ENCODE measurements at places on chromosomes 7 and 10.

DNA sequence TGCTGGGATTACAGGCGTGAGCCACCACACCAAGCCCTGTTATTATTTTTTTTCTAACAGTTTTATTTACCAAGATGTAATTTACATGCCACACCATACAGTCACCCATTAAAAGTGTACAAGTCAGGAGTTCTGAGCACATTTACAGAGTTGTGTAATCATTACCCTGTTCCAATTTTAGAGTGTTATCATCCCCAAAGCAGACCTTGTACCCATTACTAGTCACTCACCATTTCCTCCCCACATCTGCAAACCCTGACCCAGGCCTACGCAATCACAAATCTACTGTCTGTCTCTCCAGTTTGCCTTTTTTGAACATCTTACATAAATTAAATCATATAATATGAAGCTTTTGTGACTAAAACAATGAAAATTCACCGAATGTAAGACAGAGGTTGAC, 402.9 kb upstream of the FOXK1 start:
- H3K27me3 ChIP-seq, result peaks cover 3% of the 10 kb centered on the region
- no peak overlapping the region for H3K27ac ChIP-seq
- H3K36me3 ChIP-seq, result no peaks in the 10 kb centered on the region
- DNase-seq, result no peak

DNA sequence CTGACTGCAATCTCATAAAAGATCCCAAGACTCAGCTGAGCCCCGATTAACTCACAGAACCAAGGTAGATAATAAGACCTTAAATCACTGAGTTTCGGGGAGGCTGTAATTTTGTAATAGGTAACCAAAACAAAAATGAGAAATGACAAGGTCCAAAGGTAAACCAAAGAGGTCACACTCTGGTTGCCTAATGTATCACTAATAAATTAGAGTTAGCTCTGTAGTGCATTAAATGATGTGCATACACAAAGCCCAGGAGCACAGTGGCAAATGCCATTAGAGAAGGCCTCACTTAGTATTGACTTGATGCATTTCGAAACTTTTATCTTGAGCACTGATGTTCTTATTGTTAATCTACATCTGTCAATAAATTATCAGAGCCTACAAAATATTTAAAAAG, 237.7 kb upstream of the CCDC6 start:
- DNase-seq, result no peak
- H3K36me3 ChIP-seq, result no peaks in the 10 kb centered on the region
- no peaks in the 10 kb centered on the region for H3K27me3 ChIP-seq
- no peak overlapping the region for H3K27ac ChIP-seq

- H3K4me1 ChIP-seq, result no peaks in the 10 kb centered on the region
- no peaks in the 10 kb centered on the region for H3K27me3 ChIP-seq
- H3K27ac ChIP-seq, result no peak overlapping the region
- H3K36me3 ChIP-seq, result no peaks in the 10 kb centered on the region
- no peak overlapping the region for H3K4me3 ChIP-seq
These were observed 7.3 kb upstream of the TARP start for GRCh38 chr7:38280707-38281106.

GRCh38 chr10:33025039-33025438, 67.0 kb upstream of the ITGB1 start:
- H3K4me3 ChIP-seq, result no peak overlapping the region
